ENCODE measurements at places on chromosomes 11 and 22.

- DNase-seq, result no peak
These were observed 623.7 kb upstream of the CCDC90B start for GRCh38 chr11:83909579-83910534.

DNA sequence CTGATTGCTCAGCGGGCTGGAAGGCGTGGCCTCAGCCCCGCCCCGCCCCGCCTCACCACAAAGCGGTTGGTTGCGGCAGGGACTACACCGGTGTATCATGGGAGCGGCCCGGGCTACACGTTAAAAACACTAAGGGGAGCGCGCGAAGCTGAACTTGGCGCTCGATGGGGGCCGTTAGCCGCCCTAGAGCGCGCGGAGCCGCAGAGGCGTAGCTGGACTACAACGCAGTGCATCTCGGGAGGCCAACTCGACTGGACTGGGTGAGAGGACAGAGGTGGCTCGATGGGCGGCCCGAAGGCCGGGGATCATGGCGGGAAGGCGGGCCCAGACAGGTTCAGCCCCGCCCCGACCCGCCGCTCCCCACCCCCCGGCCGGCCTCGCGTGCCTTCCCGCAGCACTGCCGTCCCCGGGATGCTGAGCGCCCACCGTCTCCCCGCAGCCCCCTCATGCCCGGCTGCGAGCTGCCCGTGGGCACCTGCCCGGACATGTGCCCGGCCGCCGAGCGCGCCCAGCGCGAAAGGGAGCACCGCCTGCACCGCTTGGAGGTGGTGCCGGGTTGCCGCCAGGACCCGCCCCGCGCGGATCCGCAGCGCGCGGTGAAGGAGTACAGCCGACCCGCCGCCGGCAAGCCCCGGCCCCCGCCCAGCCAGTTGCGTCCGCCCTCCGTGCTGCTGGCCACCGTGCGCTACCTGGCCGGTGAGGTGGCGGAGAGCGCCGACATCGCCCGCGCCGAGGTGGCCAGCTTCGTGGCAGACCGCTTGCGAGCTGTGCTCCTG is at the start of gene SAC3D1:
Gene SAC3D1, plus strand, starts transcription at position 364 of the 776 bp plus-strand sequence. Its CDS starts 83 bp downstream, at position 447.
- DNase-seq, result peak; percentile 96

DNA sequence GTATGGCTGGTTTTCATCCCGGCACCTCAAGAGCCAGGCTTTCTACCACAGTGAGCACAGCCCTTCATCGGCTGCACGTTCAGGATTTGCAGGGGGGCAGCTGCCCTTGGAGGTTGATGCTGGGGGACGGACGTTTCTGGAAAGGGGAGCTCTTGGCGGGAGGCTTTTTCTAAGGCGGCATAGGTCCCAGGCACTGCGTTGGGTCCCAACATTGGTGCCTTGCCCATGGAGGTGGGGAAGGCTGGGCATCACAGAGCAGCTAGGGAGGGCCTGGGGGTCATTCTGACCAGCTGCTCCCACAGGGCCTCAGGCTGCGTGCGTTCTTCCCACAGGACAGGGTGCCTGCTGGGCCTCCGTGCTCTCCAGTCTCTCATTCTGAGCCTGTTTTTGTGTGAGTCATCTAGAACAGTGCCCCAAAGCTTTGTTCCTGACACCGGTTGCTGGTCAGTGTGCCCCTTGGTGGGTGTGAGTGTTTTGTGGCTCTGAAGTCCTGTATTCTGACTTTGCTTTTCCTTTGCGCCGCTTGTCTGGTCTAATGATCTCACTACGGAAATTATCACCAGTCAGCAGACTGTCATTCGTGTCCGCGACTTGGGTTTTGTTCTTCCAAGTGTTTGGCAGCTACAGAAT is 275.9 kb downstream of the TBC1D22A start:
- no peak for DNase-seq

GRCh38 chr22:43346521-43346929 is 3.4 kb upstream of the SCUBE1 start:
- DNase-seq, result no peak

GRCh38 chr11:95922099-95922498 is 1.8 kb downstream of the MTMR2 start:
- no peak for DNase-seq

- no peak for DNase-seq
These were observed 426.4 kb downstream of the INSC start for GRCh38 chr11:15541079-15541478.

DNA sequence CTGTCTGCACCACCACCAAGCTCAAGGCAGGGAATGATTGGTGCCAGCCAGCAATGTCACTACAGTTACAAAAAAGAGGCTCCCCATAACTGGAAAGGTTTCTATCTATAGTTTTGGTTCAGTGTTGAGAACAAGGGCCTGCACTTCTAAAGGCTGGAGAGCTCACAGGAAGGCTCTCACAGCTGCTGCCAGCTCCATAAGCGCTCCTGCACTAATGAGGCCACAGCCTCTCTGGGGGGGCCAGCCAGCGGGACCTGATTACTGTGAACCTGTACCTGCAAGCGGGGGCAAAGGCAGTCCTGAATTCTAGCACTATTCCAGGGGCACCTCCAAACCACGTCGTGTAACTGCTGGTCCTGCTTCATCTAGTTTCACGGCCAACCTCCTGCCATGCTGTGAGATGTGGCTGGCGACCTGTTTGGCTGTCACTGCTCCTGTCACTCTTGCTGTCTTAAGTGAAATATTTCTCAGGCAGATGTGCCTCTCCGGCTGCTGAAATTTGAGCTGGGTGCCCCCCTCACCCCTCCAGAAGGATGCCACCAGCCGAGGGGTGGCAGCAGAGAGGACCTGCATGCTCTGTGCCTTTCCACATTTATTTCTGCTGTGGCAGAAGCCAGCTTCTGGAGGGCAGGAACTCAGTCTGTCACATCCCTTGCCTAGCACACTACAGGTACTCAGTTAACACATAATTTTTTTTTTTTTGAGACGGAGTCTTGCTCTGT is 53.3 kb upstream of the ARFGAP3 start:
- DNase-seq, result no peak

DNA sequence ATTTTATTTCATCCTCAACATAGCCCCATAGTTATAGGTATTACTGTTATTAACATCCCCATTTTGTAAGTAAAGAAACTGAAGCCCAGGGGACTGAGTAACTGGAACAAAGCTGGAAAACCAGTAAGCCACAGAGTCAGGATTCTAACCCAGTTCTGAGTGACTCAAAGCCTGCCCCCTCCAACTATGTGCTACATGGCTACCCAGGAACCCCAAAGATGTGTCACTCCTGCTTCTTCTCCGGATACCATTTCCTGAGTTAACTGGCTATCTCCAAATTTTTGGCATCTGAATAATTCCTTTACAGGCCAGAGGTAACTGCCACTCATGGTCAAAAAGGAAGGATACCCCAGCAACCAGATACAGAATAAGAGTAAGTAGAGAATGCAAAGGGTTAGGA is 43.6 kb downstream of the TENM4 start:
- no peak for DNase-seq

- no peak for DNase-seq
These were observed 2.6 kb downstream of the EWSR1 start for GRCh38 chr22:29270475-29271271.

- DNase-seq, result peak; percentile 79
These were observed 4.6 kb downstream of the LGALS12 start for GRCh38 chr11:63510360-63511047.

GRCh38 chr11:44992181-44992582 is 41.5 kb upstream of the TP53I11 start:
- DNase-seq, result no peak

DNA sequence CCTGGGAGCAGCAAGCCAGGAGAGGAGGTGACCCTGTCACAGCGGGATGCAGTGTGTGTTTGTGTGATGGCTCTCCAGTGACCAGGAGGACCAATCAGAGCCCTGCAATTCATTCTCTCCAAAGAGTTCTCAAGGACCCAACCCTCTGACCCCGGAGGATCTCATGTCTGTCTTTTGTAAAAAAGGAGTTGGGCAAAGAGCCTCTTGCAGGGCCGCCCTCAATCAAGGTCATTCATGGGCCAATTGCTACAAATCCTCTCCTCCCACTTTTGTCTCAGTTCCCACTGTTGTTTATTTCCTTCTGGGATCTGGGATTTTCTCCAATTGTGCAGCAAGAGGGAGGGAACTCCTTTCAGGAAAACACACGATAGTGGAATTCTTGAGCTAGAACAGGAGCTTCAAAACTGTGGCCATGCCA is 4.0 kb downstream of the TECTA start:
- DNase-seq, result no peak

DNA sequence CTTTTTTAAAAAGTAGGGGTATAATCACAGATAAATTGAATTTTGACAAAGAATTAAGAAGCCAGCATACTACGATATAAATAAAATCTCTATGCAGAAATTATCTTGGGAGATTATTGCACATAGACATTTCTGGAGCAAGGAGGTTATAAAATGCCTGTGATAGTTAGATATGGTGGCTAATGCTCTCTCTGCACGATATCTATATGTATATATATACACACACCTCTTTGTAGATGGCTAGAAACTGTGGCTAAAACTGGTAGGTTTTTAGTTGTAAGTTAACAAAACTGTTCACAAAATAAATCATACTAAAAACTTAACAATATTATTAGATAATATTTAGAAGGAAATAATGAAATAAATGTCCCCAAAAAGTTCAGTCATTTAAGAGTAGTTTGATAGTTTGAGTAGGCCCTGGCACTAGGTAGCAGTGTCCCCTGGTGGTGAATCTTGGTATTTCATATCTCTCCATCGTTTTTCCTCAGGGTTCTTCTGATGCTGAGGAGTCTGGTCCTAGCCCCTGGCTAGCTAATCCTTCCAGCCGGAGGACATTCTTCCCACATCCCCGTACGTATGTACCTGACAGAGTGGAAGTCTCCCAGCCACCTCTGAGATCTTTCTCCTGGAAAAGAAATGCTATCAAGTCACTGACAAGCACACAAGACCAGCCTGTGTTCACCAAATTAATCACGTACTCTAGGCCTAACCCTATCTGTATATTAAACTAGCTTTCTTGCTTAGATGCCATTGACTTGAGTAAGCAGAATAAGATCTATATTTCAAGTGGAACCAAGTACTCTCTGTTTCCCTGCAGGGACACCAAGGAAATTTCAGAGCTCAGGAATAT is 32.2 kb downstream of the ART5 start:
- no peak for DNase-seq

GRCh38 chr11:68734111-68734510 is 17.2 kb downstream of the TESMIN start:
- no peak for DNase-seq

DNA sequence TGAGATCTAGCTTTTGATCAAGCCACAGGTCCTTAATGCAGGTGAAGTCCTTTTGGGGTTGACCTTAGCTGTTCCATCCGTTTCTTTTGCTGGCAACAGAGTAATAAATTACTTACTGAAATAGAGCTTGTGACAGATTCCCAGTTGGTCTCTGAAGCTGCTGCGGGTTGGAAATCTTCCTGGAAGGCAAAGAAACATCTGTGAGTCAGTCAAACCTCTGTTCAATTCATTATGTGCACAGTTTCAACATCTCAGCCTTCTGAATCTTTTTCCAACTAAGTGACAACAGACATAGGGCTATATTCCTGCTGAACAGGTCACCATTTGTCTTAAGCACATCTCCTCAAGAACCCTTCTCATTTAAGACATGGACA is 88.9 kb upstream of the DDI1 start:
- DNase-seq, result no peak

- peak; percentile 26 for DNase-seq
These were observed 8.6 kb upstream of the C11orf96 start for GRCh38 chr11:43933608-43934551.

DNA sequence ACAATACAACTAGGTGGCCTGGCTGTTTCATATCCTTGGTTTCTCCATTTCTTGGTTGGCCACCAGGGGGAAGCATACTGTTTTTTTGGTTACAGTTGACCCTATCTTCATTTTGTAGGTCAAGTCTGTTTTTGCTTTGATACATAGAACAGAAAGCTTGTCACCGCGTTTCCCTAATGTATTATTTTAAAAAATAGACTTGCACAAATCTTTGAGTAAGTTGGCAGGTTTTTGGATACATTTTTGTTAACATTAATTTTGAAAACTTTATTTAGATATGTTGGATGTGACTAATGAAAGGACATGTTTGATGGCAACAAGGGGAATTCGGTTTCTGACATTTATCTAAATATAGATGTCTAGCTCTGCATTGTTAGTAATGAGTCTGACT is 3.0 kb downstream of the NCR3LG1 start:
- peak; percentile 1 for DNase-seq

GRCh38 chr22:47408409-47408808 is 646.0 kb downstream of the TBC1D22A start:
- no peak for DNase-seq

DNA sequence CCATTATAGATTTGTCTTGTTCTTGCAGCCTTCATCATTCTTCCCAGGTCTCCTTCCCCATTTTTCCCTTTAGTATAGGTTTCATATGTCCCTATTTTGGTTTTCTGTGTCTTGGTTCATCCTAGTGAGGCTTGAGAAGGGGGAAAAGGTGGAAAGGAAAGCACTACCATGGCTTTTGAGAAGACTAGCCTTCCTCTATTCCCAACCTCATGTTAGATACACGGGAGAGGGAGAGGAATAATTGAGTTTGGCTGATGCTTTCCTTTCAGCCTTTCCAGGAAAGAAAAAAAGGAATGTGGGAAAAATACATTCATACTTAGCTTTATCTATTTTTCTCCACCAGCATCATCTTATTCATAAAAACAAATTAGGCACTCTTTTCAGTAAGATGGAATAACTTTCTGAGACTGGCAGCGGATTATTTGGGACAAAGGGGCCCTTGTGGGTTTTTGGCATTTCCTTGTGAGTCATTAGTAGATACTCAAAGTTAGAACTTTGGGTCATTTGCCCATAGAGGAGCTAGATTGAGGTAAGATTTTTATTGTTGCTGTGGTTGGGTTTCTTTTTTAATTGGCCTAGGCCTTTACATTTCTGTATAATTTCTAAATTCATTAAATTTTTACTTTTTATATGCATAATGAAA is 23.8 kb downstream of the CAPRIN1 start:
- no peak for DNase-seq
